ENCODE measurements at places on chromosomes 5 and 9. TPM values are rescaled to one million over a fixed set of nuclear protein-coding genes. Genes with fewer than 3 reads are reported as not detected.

The FAM169A gene
- polyA plus RNA-seq: 8.9 TPM

The PCDHB4 gene
- polyA plus RNA-seq: 0.05 TPM

DNA sequence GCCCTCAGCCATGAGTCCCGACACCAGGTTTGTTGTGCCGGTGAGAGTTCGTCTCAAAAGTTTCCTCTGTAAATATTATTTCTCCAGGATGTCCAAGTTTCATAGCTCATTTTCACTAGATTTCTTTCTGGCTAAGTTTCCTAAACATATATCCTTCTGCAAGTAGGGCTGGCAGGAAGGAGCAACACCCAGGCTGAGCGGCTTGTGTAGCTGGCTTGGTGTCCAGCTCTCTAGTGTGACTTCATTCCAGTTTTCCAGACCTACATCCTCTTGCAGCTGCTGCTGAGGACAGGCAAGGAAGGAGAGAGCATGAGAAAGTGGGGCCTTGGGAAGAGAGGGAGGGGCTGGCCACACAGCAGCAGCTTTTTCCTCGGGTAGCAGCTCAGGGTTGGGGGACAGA lies 80.3 kb downstream of the FGF1 start:
- no peak for DNase-seq
- peaks cover 20% of the 10 kb centered on the region for H3K4me1 ChIP-seq
- H3K4me3 ChIP-seq: no peak overlapping the region
- no peak overlapping the region for H3K27ac ChIP-seq

The SPAG8 gene
- 0.06 TPM for polyA plus RNA-seq

All from keratinocyte (primary cell).